NCI-H1417 (cell line): ENCODE measurements at places on chromosomes 6 and 20.

DNA sequence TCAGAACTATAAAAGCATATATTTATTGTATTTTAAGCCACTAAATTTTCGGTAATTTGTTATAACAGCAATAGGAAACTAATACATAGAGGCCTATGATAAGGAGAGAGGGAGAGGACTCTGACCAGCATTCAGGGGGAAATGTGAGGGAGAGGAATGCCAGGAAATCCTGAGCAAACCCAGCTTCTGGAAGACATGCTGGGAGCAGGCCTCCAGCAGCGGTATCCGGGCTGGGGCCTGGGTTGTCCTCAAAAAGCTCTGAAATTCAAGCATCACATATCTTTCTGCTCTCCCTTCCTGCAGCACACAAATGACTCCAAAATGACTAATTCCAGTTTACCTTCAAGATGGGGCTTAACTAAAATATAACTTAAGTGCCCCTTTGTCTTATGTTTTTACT is 33.4 kb upstream of the RIMS1 start:
- no peak for DNase-seq

DNA sequence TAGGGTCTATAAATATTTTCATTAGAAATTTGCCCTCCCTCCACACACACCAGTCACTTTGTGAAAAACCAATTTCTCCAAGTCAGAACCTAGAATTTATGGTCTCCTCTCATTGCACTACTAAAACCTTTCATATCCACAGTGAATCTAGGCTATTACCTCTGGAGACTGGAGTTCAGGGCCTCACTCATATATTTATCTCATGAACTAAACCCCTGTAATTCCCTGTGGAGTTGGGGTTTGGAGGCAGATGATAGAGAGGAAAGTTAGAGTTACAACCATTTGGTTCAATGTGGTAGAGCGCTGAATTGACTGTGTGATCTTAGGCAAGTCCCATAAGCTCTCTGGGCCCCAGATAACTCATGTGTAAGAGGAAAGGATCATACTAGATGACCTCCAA is 18.2 kb upstream of the CEP85L start:
- DNase-seq, result no peak

GRCh38 chr20:53074811-53075314 is 102.7 kb downstream of the TSHZ2 start:
- no peak for DNase-seq

DNA sequence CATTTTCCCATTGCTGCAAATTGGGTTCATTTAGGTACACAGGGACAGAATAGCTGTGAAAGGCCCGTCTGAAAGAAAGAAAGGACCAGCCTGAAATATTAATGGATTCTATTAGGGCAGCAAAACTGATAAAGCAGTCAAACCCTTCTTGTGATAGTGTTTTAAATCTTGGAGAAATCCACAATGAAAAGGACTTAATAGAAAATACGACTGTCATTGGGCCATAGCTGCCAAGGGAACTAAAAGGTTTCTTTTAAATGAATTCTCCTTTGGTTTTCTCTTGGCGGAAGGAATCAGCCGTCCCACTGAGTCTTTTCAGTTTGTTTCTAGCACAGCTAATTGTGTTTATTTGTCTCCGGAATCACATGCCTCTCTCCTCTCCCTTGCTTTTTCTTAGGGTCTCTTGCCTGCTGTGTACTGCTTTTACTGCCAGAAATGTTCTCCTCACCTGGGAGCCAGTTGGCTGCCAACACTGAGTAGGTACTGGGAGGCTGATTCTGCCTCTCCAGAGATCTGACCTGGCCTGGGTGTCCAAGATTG is 11.3 kb downstream of the PAQR8 start:
- no peak for DNase-seq

DNA sequence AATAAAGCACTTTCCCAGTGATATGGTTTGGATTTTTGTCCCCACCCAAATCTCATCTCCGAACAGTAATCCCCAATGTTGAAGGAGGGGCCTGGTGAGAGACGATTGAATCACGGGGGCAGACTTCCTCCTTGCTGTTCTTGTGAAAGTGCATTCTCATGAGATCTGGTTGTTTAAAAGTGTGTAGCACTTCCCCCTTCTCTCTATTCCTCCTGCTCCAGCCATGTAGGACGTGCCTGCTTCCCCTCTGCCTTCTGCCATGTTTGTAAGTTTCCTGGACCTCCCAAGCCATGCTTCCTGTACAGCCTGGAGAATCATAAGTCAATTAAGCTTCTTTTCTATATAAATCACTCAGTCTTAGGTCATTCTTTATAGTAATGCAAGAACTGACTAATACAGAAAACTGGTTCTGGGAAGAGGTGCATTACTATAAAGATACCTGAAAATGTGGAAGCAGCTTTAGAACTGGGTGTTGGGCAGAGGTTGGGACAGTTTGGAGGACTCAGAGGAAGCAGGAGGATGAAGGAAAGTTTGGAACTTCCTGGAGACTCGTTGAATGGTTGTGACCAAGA is 7.4 kb downstream of the EPM2A start:
- no peak for DNase-seq

DNA sequence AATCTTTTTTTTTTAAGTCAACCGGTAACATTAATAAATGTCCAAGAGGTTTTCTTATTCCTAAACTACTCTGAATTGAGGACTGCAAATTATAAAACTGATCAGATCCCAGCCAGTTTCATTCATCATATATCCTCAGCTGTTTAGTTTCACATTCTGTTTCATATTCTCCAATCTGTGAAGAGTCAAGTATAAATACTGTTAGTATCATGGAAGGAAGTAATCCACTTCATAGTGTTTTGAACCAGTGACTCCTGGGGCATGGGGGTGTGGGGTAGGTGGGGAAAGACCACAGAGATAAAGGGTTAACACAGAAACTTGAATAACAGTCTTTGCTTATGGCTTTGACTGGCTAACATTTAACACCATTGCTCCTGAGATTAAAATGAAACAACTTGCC is 69.9 kb downstream of the FYN start:
- DNase-seq, result no peak

- peak; percentile 92 for DNase-seq
Observed at GRCh38 chr20:50186151-50186885, 4.3 kb upstream of the CEBPB start.

GRCh38 chr20:50708845-50709635 is 17.7 kb upstream of the RIPOR3 start:
- DNase-seq, result peak; percentile 58

GRCh38 chr6:29082457-29082856 is 4.7 kb downstream of the OR2B3 start:
- no peak for DNase-seq

DNA sequence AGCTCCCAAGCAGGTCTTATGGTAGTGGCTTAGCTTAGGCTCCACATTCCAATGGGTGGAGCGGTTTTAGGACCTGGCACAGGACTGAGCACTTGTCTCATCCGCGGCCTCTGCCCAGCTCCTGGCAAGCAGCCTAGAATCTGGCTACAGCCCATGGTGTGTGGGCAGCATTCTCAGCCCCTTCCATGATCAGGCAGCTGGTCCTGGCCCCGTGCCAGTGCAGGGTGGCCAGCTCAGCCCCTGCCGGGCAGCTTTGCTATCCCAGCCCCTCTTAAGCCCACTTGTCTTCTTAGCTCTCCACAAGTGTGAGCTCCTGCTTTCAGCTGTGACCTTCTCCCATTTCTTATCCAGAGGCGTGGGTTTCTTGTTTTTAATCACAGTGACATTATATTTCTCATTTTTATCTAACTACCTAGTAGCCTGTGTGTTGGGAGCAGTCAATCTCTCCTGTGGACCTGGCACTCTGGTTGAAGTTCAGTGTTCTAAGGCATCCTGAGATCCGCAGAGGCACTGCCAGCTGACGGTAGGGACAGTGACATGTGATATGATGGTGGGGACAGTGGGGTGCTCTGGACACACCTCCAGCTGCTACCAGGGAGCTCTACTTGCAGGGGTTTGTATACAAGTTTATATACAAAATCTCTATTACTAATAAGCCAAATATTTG is 119.9 kb upstream of the PRND start:
- peak; percentile 82 for DNase-seq

GRCh38 chr6:168884646-168885086 is 369.0 kb downstream of the THBS2 start:
- DNase-seq, result peak; percentile 76

DNA sequence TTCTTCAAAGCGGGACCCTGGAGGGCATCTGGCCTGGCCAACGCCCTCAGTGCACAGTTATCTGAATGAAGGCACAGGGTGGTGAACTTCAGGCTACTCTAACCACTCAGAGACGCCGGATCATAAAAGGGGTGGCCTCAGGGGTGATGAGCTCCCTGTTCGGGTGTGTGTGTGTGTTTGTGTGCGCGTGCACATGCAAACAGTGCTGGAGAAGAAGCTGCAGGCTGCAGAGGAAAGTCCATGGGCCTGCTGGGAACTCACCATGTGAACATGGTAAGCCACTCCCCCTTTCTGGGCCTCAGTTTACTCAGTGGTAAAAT is 42.0 kb downstream of the KIAA1755 start:
- DNase-seq, result no peak

DNA sequence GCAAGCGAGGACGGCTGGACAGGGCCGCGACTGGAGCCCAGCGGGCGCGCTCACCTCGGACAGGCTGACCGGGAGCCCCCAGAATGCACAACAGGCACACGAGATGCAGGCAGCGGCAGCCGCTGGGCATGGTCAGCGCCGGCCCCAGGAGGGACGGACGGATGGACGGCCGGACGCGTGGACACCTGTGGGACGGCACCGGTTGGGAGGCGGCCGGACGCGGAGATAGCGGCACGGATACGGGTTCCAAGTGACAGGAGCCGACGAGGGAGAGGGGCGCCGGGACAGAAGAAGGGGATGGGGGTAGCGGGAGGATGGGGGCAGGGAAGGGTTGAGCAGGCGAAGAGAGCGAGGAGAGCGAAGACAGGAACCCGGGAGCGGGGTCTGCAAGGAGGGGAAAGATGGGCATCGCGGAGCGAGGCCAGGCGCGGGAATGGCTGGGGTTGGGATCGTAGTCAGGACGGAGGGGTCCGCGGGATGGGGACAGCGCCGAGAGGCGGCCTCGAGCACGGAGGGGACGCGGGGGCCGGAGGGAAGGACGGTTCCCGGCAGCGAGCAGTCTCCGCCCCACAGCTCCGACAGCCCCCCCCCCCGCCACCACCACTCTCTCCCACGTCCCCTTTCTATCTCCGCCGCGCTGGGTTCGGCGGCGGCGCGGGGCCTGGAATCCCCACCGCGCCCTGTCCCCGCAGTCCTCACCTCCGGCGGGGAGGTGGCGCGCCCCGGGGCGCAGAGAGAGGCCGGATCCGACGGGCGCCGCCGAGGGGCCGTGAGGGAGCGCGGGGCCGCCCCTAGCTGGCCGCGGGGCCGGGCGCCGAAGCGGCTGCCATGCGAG is 435 bp downstream of the DLK2 start:
- DNase-seq, result peak; percentile 67

DNA sequence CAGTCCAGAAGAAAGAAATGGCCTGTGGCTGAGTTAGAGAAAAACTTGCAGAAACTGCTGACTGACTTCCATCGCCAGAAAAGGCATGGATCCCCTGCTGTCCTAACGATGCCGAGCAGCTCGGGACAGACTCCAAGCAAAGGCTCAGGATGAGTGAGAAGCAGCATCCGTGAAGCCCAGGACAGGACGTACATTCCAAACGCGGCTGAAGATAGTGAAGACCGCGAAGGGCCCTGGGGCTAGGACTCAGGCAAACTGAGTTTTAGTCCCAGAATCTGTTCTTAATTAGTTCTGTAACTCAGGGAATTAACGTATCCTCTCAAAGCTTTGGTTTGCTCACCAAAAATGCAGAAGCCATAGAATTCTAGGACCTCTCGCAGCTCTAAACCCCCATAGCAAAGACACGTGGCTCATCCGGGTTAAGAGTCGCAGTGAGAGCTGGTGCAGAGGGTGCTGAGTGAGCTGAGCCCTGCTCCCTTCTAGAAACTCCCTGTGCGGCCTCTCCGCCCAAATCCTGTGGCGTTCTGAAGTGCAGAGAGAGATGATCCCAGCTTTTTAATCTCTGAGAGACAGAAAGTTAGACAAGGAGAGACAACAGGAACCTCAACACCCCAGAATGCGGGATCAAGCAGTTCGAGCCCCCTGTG is 132.9 kb upstream of the THBS2 start:
- DNase-seq, result no peak

DNA sequence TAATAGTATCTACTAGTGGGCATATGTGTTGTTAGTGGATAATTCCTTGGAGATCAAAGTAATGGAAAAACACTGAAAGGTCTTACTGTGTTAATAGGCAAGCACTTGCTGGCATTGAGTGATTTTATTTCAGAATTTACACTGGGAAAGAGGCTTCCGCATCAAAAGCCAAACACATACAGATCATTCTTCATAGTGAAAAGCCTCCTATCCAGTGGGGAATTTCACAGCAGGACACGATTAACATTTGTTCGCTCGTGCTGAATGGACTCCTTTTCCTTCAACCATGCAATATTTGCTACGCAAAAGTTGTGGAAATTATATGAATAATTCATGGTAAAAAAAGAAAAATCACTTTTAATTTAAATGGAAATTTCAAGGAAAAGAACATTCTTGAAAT is 26.4 kb downstream of the GABRR1 start:
- DNase-seq, result no peak

- peak; percentile 18 for DNase-seq
Observed at GRCh38 chr6:154370545-154370944, 13.9 kb upstream of the IPCEF1 start.

DNA sequence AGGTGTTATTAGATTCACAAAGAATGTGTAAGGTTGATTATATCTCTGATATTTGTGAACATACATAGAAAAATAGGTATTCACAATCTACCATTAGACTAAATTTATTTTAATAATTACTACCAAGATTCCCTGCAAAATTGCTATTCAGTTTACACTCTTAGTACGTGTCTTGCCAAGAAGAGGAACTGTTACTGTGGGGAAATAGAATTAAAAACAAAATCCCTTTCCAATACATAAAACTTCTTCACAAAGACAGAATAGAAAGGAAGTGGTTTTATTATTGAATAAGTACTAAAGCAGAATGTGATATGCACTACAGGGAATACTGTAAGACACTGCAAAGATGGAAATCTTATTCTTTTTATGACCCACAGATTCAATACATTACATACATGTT is 17.0 kb downstream of the RAB32 start:
- no peak for DNase-seq

DNA sequence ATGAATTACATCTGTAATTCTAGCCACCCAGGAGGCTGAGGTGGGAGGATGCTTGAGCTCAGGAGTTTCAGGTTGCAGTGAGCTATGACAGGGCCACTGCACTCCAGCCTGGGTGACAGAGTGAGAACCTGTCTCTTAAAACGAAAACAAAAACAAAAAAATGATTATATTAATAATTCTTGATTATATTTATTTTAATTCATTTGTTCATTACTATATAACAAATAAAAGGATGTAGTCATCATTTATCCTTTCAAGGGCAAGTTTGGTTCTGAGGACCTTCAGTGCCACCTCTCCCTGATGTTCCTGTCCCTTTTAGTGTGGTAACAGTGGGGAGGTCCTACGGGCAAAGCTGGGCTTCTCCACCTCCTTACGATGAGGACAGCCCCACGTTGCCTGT is 167.1 kb upstream of the SCGN start:
- DNase-seq, result no peak

GRCh38 chr6:36563237-36563927 is 16.1 kb upstream of the STK38 start:
- DNase-seq, result peak; percentile 15

DNA sequence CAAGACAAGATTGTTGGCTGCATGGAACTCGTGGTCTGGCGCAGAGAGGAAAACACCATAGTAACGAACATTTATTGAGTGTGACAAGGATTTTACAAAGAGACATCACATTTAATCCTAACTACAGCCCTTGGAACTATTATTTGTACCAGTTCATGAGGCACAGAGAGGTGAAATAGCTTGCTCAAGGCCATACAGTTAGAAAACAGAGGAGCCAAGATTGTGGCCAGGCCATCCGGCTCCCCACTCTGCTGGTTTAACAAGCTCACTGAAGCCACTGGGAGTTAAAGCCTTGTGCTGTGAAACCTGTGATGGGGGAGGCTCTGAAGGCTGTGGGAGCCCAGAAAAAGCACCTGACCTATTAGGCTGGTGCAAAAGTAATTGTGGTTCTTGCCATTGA is 74.9 kb upstream of the ZNFX1 start:
- DNase-seq, result no peak
